ENCODE measurements at places on chromosomes 1 and 21.

DNA sequence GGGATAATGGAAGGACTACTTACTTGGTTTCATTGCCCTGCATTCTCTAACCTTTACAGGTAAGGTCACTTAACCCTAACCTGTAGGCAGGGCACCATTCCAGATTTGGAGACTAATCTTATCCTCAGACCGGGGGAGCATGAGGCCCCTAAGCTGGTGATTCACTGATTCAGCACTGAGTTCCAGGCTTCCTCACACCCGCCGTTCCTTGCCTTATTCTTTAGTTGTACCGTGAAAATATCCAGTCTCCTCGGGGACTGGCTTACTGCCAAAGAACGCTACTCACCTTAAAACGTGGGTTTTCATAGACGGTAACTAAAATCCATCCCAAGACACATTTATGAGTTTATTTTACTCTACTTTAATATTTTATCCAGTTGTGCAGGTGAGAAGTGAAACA is 44.3 kb upstream of the COL24A1 start:
- no peak for DNase-seq

- no peak for DNase-seq
Measured at GRCh38 chr1:109295712-109296415, 10.9 kb downstream of the MYBPHL start.

DNA sequence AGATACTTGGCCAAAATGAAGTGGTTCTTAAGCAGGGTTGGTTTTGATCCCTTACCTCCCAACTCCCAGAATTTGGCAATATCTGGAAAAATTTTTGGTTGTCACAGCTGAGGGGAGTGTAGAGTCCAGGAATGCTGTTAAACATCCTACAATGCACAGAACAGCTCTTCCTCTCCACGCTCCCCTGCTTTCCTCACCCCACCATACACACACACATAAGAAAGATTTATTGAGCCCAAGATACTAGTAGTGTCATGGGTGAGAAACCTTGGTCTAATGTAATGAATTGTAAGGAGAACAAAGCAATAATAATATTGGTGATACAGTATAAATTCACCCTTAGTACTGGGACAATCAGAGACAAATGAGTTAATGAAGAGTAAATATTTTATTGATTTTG is 47.8 kb downstream of the ASB17 start:
- no peak for DNase-seq

DNA sequence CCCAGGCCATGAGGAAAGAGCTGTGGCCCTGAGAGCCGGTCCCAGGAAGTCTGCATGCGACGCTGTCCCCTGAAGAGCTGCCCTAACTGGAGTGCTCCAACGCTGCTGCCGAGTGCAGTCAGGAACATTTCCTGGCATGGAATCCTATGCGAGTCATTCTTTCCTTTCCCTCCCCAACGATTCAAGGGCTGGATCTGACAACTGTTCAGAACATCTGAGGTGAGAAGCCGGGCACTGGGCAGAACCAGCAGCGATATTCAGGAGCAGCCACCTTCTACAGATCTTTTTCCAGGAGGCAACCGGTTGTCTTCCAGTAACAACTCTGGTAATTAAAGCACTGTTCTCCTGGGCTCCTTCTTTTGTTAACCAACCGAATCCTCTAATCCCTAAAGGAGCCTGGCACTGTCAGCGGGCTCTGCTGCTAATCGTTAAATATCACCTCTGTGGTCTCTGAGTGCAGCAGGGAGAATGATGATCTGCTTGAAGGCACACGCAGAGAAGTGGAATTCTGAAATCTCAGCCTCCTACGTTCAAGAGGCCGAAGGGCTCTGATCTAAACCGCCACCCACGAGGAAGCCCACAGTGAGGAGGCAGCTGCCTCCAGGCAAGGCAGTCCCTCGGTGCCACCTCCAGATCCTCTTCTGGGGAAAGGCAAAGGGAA is 55.8 kb downstream of the SLC45A1 start:
- no peak for DNase-seq

GRCh38 chr1:185338719-185339622 is 21.9 kb upstream of the IVNS1ABP start:
- DNase-seq: no peak

DNA sequence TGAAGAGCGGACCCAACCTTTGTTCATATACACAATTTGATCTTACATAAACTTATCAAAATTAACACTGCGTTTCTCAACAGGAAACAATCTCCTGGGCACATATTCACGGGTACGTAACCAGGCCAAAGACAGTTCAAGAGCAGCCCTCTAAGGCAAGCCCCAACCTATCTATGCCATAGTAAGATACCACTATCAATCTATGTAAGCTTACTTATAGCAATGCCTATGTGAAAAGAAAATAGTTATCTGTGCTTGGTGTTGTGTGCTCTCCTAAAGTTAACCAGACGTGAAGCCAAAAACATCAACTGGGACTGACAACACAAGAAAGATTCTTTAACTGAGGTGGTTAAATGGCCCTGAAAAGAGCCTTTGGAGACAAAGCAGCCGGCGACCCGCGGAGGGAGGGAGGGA is 49.4 kb upstream of the BOLA1 start:
- DNase-seq: no peak

GRCh38 chr1:33335020-33335419 is 14.1 kb upstream of the A3GALT2 start:
- no peak for DNase-seq

DNA sequence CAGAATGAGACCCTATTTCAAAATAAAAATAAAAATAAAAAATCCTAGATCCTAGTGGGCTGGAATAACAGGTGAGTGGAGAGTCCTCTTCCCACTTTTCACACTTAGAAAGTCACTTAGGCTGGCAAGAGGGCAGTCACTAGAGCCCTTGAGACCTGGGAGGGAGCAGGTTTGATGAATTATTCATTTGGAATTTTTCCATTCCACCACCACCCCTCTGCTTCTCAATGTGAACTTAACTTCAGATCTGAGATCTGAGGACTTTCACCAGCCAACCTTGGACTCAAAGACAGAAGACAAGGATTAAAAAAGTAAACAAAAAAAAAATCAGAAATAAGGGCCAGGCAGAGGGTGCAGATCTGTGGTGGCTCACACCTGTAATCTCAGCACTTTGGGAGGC is 16.5 kb downstream of the AKR7A3 start:
- DNase-seq: no peak

- DNase-seq: no peak
Measured at GRCh38 chr1:64000021-64000420, 203.4 kb upstream of the UBE2U start.

- no peak for DNase-seq
Measured at GRCh38 chr1:16205891-16206546, 6.4 kb downstream of the ARHGEF19 start.

- DNase-seq: no peak
Measured at GRCh38 chr1:201655243-201655642, 116.3 kb downstream of the NAV1 start.

- peak; percentile 73 for DNase-seq
Measured at GRCh38 chr1:155272466-155273342, 600 bp downstream of the CLK2 start.

- peak; percentile 50 for DNase-seq
Measured at GRCh38 chr1:53485478-53486394, 26.5 kb downstream of the DMRTB1 start.

DNA sequence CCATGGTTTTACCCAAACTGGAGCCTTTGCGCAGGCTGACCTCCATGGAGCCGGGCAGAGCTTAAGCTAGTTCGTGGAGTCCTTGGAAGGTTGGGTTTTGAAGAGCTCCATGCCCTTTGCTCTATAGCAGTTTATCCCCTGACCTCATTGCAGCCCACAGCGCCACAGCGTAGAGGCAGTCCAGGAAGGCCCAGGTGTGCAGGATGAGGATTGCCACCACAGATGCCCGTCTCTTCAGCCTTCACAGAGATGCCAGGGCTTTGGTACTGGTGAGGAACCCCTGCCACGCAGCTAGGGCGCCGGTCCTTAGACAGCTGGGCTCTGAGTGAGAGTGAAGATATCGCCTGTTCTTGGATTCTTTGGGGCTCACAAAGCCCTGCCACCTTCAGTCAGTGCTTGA is 138.6 kb downstream of the PEX14 start:
- DNase-seq: no peak

GRCh38 chr1:30126848-30127247 is 596.5 kb downstream of the MATN1 start:
- no peak for DNase-seq

DNA sequence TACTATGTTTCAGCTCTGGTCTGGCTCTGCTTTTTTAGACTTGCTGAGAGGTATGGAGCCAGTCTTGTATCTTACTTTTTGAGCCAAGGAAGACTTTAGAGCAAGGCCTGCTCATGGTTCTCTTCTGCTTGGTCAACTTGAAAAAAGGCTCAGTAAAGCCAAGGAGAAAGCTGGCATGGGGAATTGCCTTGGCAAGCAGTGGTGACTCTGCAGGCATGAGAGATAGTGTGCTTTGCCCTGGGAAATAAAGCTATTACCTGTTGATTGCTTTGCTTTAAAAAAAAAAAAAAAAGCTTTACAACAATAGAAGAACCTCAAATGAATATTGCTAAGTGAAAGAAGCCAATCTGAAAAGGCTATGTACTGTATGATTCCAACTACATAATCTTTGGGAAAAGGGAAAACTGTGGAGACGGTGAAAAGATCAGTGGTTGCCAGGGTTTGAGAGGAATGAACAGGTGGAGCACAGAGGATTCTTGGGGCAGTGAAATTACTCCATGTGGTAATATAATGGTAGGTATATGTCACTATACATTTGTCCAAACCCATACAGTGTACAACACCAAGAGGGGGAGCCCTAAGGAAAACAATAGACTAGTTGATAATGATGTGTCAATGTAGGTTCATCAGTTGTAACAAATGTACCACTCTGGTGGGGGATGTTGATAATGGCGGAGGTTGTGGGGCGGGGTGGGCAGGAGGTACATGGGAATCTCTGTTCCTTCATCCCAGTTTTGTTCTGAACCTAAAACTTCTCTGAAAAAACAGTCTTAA is 87.6 kb downstream of the HMCN1 start:
- no peak for DNase-seq

- no peak for DNase-seq
Measured at GRCh38 chr1:172917972-172918371, 132.8 kb downstream of the TNFSF18 start.

DNA sequence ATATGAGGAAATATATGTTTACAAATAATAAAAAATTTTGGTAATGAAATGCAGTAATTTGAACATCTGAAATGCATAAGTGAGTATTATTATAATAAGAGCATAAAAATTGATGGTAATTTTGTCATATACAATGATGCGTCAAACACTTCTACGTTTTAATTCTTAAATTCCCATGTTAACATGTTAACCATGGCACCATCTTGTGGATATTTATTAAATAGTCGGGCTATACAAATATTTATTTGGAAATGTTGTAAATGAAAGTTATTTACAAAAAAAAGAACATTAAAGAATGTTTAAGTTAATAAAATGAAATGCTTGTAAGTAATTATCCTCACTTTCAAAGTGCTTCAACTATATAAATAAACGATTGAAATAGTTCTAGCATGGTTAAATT is 57.2 kb upstream of the C1orf185 start:
- no peak for DNase-seq

GRCh38 chr1:202959276-202959620 is 1.1 kb upstream of the ADIPOR1 start:
- DNase-seq: no peak

DNA sequence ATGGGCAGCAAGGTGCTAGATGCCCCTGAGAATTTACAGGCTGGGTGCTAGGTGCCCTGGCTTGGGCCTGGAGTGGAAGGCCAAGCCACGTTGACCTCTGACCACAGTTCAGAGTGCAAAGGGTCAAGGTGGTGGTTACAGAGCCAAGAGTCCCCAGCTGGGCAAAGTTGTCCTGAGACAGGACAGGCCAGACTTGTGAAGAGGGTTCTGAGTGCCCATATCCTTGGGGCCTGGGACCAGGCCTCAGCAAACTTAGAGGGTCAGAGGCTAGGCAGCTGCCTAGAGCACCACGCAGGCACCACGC is 18.9 kb upstream of the SELENON start:
- no peak for DNase-seq

GRCh38 chr1:73979684-73980083 is 218.3 kb downstream of the LRRIQ3 start:
- DNase-seq: no peak

DNA sequence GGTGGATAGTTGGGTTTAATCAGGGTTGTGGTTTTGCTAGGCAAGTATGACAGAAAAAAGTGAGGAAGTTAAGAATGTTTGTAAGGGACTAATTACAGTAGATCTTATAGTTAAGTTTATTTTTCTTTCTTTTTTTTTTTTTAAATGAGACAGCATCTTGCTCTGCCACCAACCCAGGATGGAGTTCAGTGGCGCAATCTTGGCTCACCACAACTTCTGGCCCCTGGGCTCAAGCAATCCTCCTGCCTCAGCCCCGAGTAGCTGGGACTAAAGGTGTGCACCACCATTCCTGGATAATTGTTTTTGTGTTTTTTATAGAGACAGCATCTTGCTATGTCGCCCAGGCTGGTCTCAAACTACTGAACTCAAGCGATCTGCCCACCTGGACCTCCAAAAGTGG is 41.7 kb downstream of the EYA3 start:
- no peak for DNase-seq

- DNase-seq: peak; percentile 63
Measured at GRCh38 chr1:205430696-205431305, 8.9 kb upstream of the LEMD1 start.

- no peak for DNase-seq
Measured at GRCh38 chr1:54413295-54413694, 7.1 kb upstream of the SSBP3 start.

- no peak for DNase-seq
Measured at GRCh38 chr1:236351875-236352573, 42.1 kb upstream of the EDARADD start.

- DNase-seq: no peak
Measured at GRCh38 chr1:68347415-68347814, 102.3 kb downstream of the RPE65 start.

GRCh38 chr1:31470794-31471315 is 57.8 kb downstream of the SERINC2 start:
- DNase-seq: no peak

DNA sequence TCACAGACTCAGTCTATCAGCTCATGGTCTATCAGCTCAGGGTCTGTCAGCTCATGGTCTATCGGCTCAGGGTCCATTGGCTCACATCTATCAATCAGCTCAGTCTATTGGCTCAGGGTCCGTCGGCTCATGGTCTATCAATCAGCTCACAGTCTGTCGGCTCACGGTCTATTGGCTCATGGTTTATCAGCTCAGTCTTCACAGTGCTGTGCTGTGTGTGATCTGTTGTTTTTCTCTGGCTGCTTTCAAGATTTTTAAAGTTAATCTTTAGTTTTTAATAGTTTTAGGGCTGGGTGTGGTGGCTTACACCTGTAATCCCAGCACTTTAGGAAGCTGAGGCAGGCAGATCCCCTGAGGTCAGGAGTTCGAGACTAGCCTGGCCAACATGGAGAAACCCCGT is 14.4 kb downstream of the C1orf159 start:
- no peak for DNase-seq

All from NCI-H1930 (cell line).